Stimulated activated CD8-positive, alpha-beta memory T cell treated with anti-CD3 and anti-CD28 coated beads, Interleukin-7, amount 100 ng/mL, for 1 hour (primary cell): ENCODE measurements at places on chromosomes 13 and 19.

- DNase-seq: no peak
These were observed 45.4 kb upstream of the MIR17HG start for GRCh38 chr13:91302111-91302510.

DNA sequence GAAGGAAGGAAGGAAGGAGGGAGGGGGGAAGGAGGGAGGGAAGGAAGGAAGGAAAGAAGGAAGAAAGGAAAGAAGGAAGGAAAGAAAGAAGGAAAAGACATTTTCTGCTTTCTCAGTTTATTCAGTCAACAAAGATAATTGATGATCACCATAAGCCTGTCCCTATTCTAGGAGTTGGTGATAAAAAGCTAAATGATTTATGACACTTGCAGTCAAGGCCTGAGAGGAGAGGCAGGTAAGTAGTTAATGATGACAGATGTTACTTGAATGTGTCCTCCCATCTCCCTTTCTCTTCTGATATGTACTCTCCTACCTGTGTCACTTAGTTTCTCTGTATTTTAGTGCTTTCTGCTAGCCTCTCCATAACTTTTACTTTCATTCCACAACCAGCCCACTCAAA is 141.3 kb downstream of the SLITRK6 start:
- DNase-seq: no peak

- DNase-seq: no peak
These were observed 210.9 kb downstream of the NALCN start for GRCh38 chr13:101205408-101205807.

GRCh38 chr19:11138601-11139300 is 16.8 kb downstream of the SPC24 start:
- no peak for DNase-seq

DNA sequence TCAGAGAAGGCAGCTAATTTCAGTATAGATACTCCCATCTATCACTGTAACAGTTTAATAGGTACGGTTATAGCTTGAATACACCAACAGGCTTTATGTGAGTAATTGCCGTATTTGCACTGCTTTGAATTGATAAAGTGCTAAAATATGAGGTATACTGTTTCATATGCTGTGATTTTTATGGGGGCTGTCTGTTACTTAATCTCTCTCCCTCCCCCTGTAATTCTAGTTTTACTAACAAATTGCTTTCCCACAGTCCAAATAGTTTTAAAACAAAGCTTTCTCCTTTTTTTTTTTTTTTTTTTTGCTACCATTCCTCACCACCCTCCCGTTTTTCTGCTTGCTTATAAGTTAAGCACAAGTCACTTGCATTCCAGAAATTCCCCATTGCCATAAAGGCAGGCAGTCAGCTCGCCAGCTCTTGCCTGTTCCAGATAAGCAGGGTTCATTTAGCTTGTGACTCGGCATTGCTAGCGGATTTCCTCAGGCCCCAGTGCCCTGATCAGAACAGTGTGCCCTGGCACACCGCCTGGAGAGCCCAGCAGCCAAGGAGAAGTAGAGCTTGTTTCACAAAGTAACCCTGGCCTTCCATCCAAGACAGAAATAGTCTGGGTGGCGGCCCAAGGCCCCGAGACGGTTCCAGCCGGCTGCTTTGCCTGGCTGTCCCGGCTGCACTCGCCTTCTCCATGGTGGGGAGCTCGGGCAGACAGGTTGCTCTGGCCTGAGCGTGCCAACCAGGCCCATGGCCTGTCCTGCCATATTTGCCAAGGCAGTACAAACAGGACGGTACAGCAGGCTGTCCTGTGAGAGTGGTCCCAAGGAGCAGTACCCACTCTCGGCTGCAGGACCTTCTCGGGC is 43.5 kb upstream of the NPAS1 start:
- DNase-seq: no peak

- DNase-seq: no peak
These were observed 244.4 kb upstream of the SLITRK1 start for GRCh38 chr13:84126671-84127171.

DNA sequence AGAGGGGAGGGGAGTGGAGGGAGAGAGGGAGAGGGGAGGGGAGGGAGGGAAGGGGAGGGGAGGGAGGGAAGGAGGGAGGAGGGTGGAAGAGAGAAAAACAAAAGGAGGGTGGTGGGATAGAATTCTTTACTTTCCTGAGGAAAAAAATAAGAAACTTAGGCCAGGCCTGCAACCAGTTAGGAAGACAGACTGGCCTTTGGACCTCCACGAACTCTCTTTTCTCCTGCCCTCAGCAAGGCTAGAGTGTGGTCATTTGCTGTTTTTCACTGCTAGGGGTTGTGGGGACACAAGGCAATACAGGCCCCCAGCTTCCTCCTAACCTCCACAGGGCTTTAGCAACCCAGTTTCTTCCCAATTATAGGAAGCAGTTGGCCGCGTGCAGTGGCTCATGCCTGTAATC is 4.2 kb downstream of the CCDC8 start:
- no peak for DNase-seq

GRCh38 chr13:108786456-108787200 is 157.2 kb downstream of the MYO16 start:
- DNase-seq: no peak

- DNase-seq: no peak
These were observed 5.2 kb upstream of the FUT6 start for GRCh38 chr19:5844456-5845433.

DNA sequence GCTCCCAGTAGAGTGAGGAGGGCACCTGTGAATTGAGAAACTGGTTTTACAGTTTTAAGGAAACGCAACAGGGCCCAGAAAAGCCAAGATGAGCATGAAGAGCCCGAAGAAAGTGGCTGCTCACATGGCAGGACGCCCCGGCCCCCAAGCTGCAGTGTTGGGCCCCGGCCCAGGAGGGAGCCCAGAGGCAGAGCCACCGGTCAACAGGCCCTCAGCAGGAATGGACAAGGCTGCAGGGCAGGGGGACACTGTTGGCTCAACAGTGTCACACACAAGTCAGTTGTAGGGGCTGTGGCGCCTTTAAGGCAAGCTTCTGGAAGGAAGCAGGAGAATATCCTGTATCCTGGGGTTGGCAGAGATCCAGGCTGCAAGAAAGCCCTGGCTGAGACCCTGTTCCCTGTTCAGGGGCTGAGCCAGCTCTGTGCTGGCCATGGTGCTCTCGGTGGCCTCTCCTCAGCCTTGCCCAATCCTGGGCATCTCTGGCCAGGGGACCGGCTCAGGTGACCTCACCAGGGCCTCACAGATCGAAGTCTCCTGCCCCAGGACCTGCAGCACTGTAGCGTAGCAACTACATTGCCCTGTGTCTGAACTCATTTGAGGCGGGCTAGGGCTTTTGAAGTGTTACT is 28.0 kb downstream of the UPF1 start:
- DNase-seq: no peak

- DNase-seq: no peak
These were observed 213.6 kb downstream of the URI1 start for GRCh38 chr19:30155381-30156200.

- no peak for DNase-seq
These were observed 35.4 kb downstream of the LHFPL6 start for GRCh38 chr13:39567569-39567968.

GRCh38 chr19:5220866-5221265 is 119.7 kb downstream of the PTPRS start:
- DNase-seq: no peak

DNA sequence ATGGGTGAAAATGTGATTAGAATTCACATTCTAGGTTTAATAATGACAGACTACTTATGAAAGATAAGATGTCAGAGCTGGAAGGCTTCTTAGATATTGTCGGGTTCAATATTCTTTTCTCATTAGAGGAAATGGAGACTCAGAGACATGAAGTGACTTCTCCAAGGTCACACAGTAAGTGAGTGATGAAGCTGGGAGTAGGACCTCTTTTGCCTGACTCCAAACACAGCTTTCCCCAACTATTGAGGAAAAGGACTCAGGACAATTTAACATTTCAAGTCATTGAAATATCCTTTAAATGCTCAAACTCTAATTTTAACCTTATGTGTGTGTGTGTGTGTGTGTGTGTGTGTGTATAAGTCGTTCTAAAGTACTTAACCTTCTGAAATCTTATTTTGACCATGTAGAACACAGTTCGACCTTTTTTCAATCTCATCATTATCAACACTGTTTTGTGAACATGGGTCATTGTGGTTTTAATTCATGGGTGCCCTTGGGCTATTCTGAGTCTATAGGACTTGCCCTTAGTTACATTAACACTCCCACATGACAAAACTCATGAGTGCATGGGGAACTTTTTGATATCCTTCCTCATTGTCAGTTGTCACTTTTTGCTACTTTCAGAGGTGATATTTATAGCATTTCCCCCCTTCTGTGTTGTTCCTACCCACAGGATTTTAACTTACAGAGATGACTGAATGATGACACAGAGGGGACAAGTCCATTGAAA is 53.0 kb downstream of the LRCH1 start:
- no peak for DNase-seq

GRCh38 chr13:113776231-113777125 is 17.5 kb downstream of the TMEM255B start:
- DNase-seq: no peak

DNA sequence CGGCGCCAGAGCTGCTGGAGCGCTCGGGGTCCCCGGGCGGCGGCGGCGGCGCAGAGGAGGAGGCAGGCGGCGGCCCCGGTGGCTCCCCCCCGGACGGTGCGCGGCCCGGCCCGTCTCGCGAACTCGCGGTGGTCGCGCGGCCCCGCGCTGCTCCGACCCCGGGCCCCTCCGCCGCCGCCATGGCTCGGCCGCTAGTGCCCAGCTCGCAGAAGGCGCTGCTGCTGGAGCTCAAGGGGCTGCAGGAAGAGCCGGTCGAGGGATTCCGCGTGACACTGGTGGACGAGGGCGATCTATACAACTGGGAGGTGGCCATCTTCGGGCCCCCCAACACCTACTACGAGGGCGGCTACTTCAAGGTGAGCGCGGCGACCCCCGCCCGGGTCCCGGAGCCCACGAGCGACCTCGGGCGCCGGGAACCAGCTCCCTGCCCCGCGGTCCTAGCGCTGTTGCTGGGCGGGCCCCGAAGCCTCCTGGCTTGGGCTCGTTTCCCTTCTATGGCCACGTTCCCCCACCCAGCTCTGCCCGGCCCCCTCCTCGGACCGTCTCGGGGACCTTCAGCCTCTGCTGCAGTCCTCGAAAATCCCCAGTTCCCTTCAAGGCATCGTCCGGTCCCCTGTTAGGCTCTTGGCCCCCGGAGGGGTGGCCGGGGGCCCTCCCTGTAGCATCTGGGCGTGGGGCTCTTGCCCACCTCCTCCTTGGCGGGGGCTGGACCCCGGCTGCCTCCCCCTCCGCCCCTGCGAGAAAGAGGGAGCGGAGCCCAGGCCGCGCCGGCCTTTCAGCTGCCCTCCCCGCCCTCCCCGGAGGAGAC is at the start of gene CDC34:
TSS of gene CDC34 (plus strand) at position 8 of the 808 bp plus-strand sequence. CDS start at position 180, 172 bp downstream.
- DNase-seq: no peak

- DNase-seq: no peak
These were observed 567.5 kb downstream of the MYO16 start for GRCh38 chr13:109196948-109197347.

DNA sequence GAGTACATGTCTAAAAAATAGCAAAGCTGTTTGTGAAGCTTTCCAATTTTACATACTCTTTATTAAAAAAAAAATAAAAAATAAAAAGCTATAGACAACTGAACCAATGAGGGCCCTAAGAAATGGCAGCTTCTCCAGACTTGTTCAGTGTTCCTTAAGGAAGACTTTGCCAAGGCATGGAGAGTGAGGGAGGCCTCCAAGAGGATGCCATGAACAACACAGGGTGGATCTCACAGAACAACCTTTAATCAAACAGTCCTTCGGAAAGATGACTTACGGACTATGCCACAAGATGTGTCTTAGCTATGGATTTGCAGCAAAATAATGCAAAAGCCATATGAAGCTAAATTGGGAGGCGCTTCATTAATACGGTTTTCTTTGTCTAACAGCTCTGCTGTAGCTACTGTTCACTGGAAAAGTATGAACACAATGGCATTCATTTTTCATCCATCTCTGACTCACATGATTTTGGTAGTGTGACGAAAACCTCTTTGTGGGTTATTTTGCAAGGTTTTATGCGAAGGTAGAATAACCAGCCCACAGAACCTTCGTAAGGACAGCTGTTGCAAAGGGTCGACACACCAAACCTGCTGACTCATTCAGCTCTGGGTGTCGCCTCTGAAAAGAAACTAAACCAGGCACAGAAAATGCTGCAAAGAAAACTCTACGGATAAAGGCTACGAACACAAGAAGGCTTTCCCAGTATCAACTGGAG is 27.7 kb downstream of the EFNB2 start:
- no peak for DNase-seq

- no peak for DNase-seq
These were observed 46.4 kb upstream of the SHKBP1 start for GRCh38 chr19:40530091-40530901.

DNA sequence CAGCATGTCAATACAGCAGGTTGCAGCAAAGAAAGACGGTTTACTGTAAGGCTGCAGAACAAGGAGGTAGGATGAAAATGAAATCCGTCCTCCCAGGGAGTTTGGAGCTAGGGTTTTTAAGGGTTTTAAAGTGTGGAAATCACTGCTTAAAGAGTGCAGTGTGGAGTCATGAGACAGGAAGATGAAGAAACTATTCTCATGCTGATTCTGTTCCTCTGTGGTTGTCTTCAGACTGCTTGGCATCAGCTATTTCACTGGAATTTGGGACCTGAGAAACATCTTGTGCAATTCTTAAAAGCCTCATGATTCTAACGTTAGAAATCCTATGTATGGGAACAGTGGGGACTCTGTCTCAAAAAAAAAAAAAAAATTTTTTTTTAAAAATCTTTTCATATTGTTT is 11.4 kb downstream of the ZNF331 start:
- no peak for DNase-seq

GRCh38 chr19:36113894-36114720 is 568 bp downstream of the POLR2I start:
- DNase-seq: no peak

GRCh38 chr13:25529425-25529824 is 157.7 kb downstream of the ATP8A2 start:
- DNase-seq: no peak

DNA sequence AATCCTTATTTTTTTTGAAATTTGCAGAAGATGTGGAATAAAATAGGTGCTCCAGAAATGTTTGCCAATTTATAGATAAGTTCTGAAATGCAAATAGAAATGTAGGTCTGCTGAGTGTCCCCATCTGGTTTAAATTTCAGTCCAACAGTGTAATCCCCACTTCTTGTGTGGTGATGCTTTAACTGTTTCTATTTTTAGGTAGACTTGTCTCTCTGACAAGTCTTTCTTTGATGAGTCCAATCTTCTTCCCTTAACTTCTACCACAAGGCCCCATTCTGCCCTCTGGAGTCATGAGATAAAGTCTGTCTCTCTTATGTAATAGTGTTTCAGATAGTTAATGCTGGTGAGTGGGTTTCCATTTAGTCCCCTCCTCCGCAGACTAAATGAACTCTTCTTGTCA is 390.4 kb downstream of the RFC3 start:
- no peak for DNase-seq

DNA sequence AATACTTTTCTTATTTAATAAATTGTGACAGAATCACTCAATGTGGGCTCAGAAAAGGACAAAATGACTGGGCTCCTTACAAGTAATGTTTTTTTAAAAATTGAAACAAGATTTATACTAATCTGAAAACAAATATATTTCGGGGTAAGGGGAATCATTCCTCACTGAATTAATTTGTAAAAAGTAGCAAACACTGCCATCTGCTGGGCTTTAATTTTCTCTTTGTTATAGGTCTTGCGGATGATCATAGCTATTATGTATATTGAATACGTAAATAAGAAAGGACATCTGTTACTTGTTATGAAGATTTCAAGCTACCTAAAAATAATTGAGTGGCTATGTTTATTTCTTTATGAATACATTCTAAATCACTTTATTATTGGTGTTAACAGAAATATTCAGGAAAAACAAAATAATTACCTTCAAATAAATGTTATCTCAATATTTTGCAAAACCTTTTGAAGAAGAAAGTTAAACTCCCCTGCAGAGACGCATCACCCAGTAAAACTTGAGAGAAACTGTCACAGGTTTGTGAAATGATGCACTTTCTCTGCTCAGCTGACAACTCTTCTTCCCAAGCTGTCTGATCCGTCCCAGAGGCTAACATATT is 17.8 kb upstream of the ENOX1 start:
- DNase-seq: no peak
